ENCODE measurements at places on chromosomes 7 and 10. TPM values are rescaled to one million over a fixed set of nuclear protein-coding genes. Genes with fewer than 3 reads are reported as not detected.

Gene HMX2
- not detected for total RNA-seq

Gene VWC2
- total RNA-seq: not detected

Gene SLC16A9
- total RNA-seq: 2.1 TPM

Gene HGF
- not detected for total RNA-seq

Gene CREB5
- not detected for total RNA-seq

Gene AOAH
- total RNA-seq: 33.5 TPM

Gene PSD
- total RNA-seq: 10.6 TPM

Gene GFRA1
- total RNA-seq: not detected

Gene MUC12
- 0.85 TPM for total RNA-seq

Gene WDFY4
- total RNA-seq: 0.18 TPM

Gene NUTM2A
- 0.30 TPM for total RNA-seq

Gene PAPSS2
- 0.21 TPM for total RNA-seq

Gene SVIL
- total RNA-seq: 9.8 TPM

Gene CRHR2
- total RNA-seq: not detected

Gene PDCD11
- 81.6 TPM for total RNA-seq

Gene ADRB1
- total RNA-seq: not detected

DNA sequence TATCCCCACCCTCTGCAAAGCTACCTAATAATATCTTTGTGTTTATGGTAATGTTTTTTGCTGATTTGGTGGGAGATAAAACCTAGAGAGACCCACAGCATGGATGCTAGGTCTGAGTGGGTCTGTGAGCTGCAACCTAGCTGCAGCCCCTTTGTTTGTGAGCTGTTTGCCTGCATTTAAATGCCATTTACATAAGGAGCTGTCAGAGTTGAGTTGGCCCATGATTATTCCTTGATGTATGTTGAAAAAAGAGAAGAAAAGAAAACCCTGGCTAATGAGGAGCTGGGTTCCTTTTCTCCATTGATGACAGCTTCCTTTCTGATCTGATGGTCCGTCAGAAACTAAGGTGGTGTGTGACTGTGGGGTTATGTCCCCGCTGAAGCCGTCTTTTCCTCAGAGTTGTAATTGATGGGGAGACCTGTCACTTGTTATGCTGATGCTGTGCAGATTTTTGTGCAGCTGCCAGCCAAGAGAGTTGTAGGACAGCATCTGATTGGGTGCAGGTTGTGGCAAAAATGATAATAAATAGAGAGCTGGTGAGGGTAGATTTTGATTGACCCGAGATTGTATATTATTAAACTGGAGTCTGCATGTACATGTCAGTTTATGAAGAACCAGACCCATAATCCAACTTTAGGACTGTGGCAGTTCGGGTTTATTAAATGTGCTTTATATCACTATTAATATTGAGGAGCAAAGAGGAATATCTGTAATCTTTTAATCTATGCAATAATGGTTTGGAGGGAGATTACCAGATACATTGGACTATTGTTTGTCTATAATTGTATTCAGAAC is 219.8 kb downstream of the AUTS2 start:
- no peak for DNase-seq

GRCh38 chr10:62934258-62934657 is 118.1 kb upstream of the EGR2 start:
- DNase-seq: no peak

DNA sequence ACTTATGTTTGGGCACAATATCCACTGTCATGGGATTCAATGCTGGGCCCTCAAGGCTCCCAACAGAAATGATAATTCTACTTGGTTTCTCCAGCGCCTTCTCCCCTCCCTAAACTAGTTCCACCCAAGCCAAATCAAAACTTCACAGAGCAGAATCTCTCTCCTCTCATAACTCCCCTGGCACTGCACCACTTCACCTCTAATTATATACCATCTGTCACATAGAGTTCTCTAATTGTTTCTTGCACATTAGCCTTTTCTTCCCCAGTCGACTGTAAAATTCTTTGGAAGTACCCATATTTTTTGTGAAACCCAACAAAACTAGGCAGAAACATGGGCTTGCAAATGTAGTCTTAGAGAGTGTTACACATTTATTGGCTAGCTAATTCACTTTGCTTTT is 8.1 kb downstream of the SGMS1 start:
- DNase-seq: no peak

- DNase-seq: no peak
These were observed 39.7 kb downstream of the MCMBP start for GRCh38 chr10:119832951-119833350.

DNA sequence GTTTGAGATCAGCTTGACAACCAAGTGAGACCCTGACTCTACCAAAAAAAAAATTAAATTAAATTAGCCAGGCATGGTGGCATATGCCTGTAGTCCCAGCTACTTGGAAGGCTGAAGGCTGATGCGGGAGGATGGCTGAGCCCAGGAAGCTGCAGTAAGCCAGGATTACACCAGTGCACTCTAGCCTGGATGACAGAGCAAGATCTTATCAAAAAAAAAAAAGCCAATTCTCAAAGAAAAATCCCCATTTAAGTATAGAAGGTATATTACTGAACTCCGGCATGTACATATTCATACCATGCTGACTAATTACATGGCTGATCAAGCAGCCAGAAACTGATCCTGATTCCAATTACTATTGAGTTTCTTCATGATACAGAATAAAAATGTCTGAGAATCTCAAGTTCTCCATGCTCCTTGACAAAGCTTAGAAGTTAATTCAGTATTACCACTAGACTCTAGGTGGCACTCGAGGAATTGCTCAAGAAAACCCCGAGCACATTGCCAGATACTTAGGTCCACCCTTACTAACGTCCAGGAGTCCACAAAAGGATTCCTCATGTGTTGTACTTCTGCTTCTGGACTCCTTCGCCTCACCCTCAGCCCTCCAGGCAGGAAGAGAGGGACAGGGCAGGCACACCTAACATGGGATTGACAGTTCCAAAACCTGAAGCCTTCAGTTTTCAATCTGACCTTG is 148.9 kb downstream of the PARD3 start:
- no peak for DNase-seq

GRCh38 chr10:405648-406047 is 270.4 kb downstream of the ZMYND11 start:
- no peak for DNase-seq

DNA sequence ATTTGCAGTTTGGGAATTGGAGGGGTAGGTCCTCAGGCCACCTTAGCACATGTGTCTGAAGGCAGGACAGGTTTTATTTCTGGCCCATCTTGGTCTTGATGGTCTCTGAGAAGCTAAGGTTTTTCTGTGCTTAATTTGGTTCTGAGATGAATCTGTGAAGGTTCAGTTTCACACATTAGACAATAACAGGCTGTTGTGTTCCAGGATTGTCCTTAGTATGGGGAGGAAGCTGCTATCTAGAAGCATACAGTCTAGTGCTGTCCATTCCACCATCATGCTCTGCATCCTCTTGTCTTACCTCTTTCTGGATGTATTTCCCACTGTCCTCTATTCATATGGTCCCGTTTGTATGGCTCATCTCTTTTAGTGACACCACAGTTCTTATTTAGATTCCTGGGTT is 7.1 kb downstream of the UBE2D1 start:
- no peak for DNase-seq

GRCh38 chr10:131667561-131667960 is 233.2 kb upstream of the PPP2R2D start:
- DNase-seq: no peak

GRCh38 chr10:83991986-83992753 is 147.1 kb upstream of the GHITM start:
- no peak for DNase-seq

- no peak for DNase-seq
These were observed 43.0 kb downstream of the TNS3 start for GRCh38 chr7:47538846-47539311.

DNA sequence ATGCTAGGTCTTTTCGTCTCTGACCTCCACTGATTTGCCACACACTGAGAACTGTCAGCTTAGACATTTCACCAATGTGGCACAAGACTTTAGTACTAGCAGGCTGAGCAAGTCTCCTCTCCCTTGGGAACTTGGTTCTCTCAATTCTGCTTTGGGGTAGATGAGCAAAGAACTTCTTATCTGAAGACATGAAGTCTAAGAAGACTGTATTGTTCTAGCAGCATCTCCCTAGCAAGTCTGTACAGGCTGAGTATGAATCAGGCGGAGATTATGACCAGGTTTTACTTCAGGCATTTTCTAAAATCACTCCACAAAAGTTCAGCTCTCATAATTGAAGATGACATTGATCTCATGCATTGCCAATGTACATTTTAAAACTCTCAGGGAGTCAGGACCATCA is 23.8 kb upstream of the STN1 start:
- no peak for DNase-seq

DNA sequence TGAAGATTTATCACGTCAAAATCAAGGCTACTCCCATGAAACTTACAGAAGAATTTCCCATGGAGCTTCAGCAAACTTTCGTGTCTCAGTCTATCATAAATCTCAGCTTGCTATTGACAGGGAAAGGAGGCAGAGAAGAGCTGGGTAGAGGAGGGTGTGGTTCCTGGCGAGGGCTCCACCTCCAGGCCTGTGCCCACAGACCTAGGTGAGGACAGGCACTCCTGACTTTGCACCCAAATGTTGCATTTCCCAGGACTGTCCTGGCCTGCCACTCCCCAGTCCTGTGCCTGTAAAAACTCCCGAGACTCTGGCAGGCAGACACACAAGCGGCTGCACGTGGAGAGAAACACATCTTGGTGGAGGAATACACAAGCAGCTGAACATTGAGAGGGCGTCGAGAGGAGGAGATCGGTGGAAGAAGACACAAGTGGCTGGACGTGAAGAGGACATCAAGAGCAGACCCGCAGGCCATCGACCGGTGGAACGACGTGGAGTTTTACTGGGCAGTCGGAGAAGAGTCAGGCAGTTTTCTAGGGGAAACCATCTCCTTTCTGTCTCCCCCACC is 145.1 kb downstream of the CTNNA3 start:
- no peak for DNase-seq

DNA sequence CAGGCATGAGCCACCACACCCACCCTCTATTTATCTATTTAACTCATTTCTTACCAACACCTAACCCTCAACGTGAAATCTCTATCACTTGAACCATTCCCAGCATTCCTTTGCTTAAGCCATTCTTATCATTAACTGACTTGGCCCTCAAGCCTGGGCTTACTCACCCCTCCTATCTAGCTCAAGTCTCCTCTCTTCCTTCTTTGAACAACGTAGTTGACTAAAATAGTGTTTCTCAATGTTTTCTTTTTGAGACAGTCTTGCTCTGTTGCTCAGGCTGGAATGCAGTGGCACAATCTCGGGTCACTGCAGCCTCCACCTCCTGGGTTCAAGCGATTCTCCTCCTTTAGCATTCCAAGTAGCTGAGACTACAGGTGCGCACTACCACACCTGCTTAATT is 7.0 kb downstream of the ANXA7 start:
- no peak for DNase-seq

- no peak for DNase-seq
These were observed 54.4 kb downstream of the TFPI2 start for GRCh38 chr7:93836116-93836515.

- DNase-seq: no peak
These were observed 90.9 kb upstream of the PIP4K2A start for GRCh38 chr10:22805304-22805703.

DNA sequence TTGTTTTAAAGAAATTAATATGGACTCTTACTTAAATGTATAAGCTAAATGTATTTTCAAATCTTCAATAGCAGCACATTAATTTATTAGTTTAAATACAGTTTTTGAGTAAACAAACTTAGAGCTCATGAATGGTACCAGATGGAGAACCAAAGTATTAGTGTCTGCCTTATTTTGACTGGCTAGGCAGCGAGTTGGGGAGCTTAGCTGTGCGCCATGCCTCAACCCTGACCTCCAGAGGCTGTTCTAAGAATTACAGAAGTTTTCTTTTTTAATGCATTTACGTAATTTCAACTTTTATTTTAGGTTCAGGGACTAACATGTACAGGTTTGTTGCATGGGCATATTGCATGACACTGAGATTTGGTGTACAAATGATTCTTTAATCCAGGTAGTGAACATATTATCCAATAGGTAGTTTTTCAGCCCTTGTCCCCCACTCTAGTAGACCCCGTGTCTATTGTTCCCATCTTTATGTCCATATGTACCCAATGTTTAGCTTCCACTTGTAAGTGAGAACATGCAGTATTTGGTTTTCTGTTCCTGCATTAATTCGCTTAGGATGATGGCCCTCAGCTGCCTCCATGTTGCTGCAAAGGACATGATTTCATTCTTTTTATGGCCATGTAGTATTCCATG is 166.8 kb downstream of the IQUB start:
- DNase-seq: no peak

GRCh38 chr10:30158325-30158960 is 99.1 kb upstream of the JCAD start:
- no peak for DNase-seq

DNA sequence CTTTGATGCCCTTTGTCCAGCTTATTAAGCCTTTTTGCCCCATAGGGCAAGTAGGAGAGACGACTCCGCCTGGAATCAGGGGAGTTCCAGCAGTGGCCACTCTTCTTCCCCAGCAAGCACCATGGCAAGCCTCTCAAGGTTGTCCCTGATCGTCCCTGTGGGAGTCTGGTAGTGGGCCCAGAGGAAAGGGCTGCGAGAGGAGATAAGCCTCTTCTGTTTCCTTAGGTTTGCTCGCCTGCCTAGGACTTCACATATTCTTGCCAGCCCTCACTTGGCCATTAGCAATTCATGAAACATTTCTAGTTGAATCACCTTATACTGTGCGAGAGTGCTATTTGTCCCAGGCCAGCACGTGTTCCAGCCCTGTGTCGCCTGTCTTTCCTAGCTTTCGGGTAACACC is 47.8 kb upstream of the CPN1 start:
- no peak for DNase-seq

GRCh38 chr7:32023376-32023775 is 46.8 kb downstream of the PDE1C start:
- no peak for DNase-seq

DNA sequence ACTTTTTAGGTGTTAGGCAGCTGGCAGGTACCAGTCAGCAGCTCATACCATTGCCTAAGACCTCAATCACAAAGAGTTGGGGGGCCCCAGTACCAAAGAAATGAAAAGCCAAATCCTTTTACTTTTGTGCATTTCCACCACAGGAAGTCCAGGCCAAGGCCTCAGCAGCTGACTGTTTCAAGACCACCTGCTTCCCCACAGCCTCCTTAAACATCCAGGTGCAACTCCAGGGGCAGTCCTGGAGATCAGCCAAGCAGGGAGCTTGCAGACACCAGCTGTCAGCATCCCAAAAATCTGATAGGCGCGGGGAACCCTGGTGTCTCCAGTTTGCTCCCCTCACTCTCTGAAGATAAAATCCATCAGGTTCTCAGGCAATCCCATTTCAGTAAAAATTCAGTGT is 91.5 kb upstream of the EFCAB10 start:
- no peak for DNase-seq

DNA sequence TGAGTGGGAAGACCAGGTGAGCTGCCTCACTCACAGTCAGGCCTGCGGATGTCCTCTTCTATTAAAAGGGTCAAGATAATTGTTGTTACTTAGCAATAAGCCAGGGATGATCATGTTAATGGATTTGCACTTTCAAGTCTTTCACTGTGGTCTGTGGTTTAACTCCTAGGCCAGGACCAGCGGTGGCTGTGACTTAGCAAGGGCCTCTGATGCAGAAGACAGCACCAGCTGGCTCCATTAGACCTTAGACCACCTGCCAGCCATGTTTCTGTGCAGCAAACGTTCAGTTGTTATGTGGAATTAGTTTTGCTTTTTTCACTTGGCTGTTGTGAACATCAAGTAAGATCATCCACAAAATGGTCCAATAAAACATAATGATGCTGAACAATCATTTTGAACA is 537.3 kb downstream of the TNS3 start:
- no peak for DNase-seq
